NCI-H146 (cell line): ENCODE measurements at places on chromosomes 4 and X.
A peak's percentile ranks its signal among the peaks of the same experiment; 100 is the strongest.

GRCh38 chr4:157115613-157116335 lies 39.8 kb downstream of the GLRB start:
- no peak for DNase-seq

GRCh38 chr4:77358315-77358928 lies 201.4 kb downstream of the CCNG2 start:
- DNase-seq: no peak

- no peak for DNase-seq
Observed at GRCh38 chr4:154471526-154472331, 19.9 kb downstream of the DCHS2 start.

DNA sequence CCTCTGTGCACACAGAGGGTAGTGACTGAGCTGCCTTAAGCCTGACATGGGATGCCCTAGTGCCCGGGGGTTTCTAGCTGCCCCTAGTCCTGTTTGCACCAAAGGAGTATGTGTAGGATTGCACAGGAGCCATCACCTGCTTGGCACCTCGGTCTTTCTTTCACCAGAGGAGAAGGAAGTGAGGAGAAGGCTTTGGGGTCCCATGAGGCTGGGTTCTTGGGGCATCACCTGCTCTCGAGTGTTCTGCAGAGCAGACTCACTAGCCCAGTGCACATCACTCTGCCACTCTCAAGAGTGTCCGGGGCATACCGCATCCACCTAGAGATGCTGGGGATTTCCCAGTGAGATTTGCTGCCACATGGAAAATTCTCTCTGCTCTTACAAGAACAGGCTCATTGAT lies 40.5 kb upstream of the GPR78 start:
- DNase-seq: no peak

- no peak for DNase-seq
Observed at GRCh38 chrX:126164689-126165400, 1.2 kb downstream of the DCAF12L2 start.

DNA sequence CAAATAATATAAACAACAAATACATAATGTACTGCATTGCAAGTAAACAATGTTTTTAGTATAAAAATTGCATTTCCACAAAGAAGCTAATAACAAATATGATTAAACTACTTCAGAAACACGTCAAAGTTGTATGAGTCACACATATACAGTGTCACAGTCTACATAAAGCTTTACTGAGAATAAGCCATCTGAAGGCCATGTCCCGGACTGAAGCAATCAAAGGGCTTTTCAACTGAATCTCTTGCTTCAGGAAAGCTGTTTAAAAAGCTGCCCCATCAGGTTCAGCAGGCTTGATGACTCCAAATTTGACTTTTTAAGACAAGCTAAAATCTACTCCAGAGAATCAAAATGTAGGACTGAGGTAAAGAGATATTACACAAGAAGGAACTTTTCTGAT lies 1476.8 kb downstream of the ADGRL3 start:
- no peak for DNase-seq

- DNase-seq: no peak
Observed at GRCh38 chr4:169158046-169158445, 112.7 kb downstream of the SH3RF1 start.

DNA sequence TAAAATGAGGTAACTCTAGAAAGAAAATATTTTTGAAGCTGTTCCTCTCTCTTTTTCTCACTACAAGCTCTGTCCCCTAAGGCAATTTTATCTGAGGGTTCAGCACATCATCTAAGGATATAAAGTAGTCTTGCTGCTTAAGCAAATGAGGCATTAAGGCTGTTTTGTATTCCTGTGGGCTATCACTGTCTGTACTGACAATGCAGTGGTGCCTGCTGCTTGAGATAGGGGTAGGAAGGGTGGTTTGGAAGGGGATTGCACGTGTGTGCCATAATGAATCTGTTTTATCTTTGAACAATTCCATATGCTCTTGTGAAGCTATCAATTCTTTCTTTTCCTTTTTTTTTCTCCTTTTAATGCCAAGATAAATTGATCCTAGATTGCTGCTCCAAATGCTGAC lies 128.0 kb upstream of the ATOH1 start:
- DNase-seq: no peak

DNA sequence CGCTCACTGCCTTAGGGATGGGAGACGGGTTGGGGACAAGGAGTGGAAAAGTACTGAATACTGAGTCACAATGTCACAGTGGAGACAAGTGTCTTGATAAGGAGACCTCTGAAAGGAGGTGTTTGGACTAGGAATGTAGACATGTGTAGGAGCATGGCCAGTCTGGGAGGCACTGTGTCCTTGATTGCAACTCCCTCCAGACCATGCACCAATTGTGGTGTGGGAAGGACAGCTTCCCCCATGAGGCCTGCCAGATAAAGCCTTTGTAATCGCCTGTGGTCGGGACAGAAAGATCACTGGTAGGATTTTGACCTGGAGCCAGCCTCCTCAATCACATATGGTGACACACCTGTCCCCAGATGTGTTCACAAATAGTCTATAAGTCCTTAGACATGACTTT lies 64.1 kb downstream of the USP38 start:
- no peak for DNase-seq

DNA sequence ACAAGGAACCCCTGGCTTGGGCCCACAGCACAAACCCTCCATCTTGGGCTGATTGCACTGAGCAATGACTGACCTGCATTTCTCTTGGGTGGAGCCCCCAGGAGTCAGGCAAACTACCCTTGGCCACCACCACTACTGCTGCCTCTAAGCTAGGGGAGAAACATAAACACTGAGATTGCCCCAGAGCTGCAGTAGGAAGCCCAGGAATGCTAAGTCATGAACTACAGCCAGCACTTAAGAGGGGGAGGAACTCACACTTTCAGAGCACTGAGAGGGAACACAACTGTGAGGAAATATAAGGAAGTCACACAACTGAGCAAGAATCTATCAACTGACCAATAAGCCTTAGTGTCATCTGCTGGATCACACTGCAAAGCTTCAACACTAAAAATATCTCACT lies 111.6 kb upstream of the PPP3CA start:
- DNase-seq: no peak

GRCh38 chr4:40331961-40332360 lies 3.2 kb upstream of the CHRNA9 start:
- DNase-seq: no peak

- DNase-seq: no peak
Observed at GRCh38 chr4:188268131-188268908, 129.1 kb downstream of the TRIML1 start.

- DNase-seq: no peak
Observed at GRCh38 chr4:106818764-106819163, 217.3 kb downstream of the DKK2 start.

- DNase-seq: no peak
Observed at GRCh38 chr4:161002386-161002785, 1161.4 kb downstream of the FSTL5 start.

DNA sequence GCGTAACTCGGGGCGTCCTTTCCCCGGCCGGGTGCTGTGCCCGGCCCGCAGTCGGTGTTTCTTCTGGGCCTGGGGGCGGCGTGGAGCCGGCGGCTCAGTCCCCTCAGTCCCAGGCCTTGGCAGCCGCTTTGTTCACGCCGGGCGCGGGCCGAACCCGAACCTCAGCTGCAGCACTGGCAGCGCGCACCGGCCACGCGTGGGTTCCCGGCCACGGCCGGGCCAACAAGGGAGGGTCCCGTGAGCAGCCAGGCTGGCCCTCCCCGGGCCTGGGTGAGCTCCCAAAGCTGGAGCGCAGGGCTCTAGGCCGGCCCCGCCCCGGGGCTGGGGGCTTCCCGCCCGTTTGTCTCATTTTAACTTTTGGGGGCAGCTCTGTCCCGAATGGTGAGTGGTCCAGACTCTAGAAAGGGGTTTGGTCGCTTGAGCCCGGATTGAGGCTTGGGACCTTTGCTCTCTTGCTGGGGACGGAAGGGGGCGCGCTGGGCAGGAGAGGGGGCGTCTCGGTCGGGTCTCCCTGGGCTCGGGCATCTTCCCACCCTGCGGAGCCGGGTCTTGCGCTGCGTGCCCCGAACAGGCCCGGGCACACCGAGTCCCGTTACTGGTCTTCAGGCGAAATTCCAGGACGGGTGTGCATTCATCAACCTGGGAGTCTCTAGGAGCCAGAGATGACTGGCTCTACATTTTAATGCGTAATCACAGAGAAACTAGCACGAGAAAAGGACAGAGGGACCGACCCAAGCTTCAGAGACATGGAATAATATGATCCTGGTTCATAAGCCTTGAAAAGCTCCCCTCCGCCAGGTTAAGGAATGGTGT lies 177.1 kb downstream of the CBR4 start:
- no peak for DNase-seq

DNA sequence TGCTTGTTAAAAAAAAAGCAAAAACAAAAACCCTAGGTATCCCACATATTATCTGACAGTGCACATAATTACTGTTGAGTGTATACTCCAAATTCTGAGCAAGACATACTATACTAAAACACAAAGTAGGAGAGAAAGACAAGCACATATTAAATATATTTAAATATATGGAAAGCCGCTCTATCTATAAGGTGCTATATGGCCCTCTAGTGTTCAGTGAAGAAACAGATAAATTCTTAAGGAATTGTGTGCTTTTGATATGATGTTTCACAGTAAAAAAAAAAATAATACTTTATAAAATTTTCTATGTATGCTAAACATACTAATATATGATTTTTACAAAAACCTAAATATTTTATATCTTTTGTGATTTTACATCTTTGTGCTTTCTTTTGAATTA lies 137.8 kb downstream of the FBXW7 start:
- peak; percentile 3 for DNase-seq

GRCh38 chrX:7262551-7262950 lies 114.6 kb upstream of the PUDP start:
- DNase-seq: no peak
